ENCODE measurements at places on chromosomes 5 and 9.

- no peak for DNase-seq
Observed at GRCh38 chr5:89349246-89349980, 466.4 kb upstream of the MEF2C start.

DNA sequence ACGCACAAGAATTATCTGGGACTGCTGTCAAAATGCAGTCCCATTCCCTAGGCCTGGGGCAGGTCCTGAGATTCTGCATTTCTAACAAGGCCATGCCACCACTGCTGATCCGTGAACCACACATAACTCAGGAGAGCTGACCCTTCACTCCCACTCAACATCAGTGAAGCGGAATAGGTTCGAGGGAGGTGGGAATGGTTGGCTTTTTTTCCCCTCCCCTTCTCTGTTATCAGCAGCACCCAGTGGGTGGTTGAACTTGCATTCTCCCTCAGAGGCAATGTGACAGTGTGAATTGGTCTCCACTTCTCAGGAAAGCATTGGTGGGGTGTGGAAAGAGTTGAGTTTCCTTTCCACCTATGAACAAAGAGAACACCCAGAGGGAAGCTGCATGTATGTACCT, 344.3 kb downstream of the GADD45G start:
- DNase-seq = no peak

DNA sequence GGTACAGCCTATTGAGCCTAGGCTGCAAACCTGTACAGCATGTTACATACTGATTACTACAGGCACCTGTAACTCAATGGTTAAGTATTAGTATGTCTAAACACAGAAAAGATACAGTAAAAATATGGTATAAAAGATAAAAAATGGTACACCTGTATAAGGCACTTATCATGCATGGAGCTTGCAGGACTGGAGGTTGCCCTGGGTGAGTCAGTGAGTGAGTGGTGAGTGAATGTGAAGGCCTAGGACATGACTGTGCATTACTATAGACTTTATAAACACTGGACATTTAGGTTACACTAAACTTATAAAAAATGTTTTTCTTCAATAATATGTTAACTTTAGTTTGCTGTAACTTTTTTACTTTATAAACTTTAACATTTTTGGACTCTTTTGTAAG, 171.3 kb downstream of the SLC28A3 start:
- no peak for DNase-seq

DNA sequence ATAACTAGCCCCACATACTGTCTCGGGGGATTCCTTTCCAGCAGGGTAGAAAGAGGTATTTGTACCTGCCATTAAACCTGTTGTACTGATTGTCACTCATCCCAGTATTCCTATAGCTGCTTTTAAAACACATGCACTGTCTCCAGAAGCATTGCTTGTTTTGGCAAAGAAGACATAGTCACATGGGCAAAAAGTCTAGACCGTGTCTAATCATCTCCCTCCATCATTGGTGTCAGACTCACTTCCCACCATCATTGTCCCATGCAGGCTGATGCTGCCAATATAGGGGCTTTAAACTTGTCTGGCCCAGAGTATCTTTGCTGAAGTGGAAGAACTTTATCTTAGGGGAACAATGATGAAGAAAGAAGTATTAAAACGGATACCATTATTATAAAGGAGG, 12.6 kb downstream of the DNAJC21 start:
- no peak for DNase-seq

GRCh38 chr5:157902449-157903116, 43.6 kb upstream of the CLINT1 start:
- no peak for DNase-seq

- no peak for DNase-seq
Observed at GRCh38 chr5:63931836-63932235, 30.4 kb downstream of the HTR1A start.

DNA sequence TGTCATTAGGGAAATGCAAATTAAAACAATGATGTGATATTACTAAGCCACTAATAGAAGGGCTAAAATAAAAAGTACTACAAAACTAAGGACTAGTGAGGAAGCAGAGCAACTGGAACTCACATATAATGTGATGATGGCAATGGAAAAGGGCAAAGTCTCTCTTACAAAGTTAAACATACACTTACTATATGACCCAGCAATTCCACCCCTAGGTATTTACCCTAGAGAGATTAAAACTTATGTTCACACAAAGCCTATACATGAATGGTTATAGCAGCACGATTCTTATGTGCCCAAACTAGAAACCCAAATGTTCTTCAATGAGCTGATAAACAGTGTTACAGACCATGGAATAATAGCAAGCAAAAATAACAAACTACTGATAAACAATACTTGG, 643.7 kb downstream of the TLE1 start:
- DNase-seq = no peak

DNA sequence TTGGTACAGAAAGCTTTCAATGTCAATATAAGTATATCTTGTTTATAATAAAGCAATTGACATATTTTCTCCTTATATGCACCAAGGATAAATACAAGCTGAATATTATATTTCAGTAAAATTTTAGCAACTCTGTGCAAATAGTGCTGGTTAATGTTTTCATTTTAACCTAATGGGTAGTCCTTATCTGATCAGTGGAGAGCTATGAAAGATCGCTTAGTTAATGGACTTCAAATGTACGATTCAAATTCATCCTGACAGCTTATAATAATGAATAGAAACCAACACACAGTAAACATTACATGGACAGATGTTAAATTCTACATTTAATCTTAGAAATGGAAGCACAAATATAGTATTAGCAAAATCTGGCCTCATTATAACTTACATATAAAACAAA, 1495.2 kb upstream of the C9orf72 start:
- DNase-seq = no peak

GRCh38 chr5:126965061-126965475, 65.3 kb downstream of the MARCHF3 start:
- DNase-seq = no peak

DNA sequence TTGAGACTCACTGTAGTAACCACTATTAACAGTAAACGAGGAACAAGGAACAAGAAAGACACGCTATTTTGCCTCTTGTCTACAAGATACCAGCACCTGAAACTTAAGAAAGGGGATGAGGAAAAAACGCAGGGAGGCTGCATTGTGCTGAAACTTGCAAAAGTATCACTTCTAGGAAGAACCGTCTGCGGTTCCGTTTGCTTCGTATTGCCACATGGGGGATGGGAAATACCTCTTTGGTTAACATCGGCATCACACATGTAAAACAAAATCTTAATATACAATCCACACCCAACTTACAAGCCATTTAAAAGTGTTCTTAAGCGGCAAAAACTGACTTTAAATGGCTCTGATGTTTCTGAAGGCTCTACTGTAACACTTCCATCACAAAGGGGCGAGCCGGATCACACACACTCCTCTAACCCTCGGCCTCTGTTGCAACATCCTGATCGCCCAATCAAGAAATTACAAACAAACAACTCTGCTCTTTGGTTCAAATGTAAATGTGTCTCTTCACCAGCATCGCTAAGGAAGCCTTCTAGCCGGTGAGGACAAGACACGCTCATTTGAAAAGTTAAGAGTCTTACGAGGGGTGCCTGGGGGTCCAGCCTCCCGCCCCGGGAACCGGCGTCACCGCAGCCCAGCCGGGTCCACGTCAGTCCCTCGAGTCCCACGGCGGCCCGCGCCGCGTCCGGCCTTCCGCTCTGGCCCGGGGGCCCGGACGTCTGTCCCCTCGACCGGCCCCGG, 621 bp downstream of the SEC16A start:
- peak; percentile 62 for DNase-seq

GRCh38 chr5:4879075-4879474, 261.1 kb upstream of the ADAMTS16 start:
- DNase-seq = no peak

- DNase-seq = no peak
Observed at GRCh38 chr9:70415041-70415440, 584 bp upstream of the KLF9 start.

GRCh38 chr9:14437354-14438231, 123.7 kb upstream of the NFIB start:
- DNase-seq = no peak

GRCh38 chr9:75084081-75084672, 3.8 kb downstream of the NMRK1 start:
- peak; percentile 5 for DNase-seq

DNA sequence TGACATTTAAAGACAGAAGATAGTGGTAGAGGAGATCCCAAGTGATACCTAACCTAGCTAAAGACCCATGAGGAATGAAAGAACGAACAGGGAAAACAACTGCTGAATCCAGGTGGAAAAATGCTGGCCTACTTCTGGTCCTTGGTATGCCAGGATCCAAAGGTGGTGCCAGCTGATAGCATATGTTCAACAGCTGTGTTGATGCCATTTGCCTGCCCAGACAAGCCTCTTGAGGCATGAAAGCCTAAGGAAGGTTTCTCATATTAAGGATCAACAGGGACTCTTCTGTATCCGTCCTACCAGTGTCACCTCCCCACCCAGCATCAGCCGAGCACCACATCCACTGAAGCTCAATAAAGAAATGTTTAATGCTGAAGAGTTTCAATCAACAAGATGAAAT, 225.7 kb upstream of the DMRT1 start:
- no peak for DNase-seq
